ENCODE measurements at places on chromosomes 2 and 18. TPM values are rescaled to one million over a fixed set of nuclear protein-coding genes. Genes with fewer than 3 reads are reported as not detected.

CLEC4F gene
- not detected for total RNA-seq

TFPI gene
- total RNA-seq = 43.6 TPM

ANAPC1 gene
- 19.0 TPM for total RNA-seq

ANKRD30BL gene
- total RNA-seq = not detected

VAMP8 gene
- 26.1 TPM for total RNA-seq

Data from right atrium auricular region (tissue), 2 donors.